ENCODE measurements at places on chromosomes 12 and 14.

DNA sequence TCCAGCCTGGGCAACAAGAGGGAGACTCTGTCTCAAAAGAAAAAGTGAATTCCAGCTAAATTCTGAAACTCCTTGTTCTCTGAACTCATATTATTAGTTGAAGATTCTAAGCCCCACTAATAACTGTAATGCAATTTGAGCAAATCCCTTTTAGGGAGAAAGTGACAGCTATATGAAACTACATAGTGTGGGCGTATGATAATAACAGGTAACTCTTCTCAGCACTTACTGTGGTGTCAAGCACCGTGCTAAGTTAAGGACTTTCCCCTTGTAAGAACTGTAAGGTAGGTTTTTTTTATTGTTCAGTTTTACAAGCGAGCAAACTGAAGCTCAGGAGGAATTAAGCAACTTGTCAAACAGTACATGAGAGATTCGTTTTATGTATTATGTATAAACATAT, 5.4 kb downstream of the ANKRD13A start:
- no peak for DNase-seq

DNA sequence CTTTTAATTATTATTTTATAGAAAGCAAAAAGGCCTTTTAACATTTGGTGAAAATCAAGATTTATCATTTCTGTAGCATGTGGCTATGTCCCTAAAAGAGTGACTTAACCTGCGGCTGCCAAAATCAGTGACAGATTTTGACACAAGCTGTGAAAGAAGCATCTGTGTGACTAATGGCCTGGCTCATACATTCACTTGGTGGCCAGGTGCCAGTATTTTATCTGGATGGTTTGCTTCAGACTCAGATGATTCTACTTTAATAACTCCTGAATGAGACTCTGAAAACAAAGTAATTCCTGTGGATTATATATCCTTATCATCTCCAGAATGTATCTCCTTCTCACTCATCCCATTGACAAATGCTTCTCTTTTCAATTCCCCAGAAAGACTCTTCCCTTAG, 103.0 kb downstream of the FSCB start:
- DNase-seq: no peak

DNA sequence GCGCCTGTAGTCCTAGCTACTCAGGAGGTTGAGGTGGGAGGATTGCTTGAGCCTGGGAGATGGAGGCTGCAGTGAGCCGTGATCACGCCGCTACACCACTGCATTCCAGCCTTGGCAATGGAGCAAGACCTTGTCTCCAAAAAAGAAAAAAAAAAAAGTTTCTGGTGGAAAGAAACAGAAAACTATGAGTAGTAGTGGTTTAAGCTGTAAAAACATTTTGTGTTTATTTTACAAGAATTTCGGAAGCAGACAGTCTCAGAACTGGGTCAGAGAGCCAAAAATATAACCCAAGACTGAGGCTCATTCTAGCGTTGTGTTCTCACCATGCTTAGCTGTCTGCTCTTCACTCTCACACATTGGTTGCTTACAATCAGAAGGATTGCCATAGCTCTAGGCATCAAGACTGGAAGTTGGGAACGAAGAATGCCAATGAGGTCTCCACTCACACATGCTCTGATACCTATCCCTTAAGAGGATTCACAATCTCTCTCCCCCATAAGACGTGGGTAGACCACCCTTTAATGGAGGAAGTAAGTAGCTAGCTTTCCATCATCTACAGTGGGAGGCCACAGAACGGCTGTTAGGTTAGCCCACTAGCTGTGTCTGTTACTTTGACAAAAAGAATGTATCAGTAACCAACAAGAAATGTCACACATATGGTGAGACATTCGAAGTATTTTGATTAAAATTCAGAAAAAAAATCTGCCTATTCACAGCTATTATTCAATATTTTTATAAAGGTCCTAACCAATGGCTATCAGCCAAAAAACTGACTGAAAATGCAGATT, 117.6 kb upstream of the RASSF8 start:
- DNase-seq: peak; percentile 37

DNA sequence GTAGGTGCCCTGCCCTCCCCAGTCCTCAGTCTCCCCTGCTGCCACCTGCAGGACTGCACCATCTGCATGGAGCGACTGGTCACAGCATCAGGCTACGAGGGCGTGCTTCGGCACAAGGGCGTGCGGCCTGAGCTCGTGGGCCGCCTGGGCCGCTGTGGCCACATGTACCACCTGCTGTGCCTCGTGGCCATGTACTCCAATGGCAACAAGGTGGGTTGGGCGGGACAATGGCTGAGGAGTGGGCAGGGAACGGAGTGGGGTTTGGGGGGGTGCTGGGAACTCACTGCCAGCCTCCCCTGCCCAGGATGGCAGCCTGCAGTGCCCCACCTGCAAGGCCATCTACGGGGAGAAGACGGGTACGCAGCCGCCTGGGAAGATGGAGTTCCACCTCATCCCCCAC, 38.2 kb downstream of the DTX1 start:
- no peak for DNase-seq

DNA sequence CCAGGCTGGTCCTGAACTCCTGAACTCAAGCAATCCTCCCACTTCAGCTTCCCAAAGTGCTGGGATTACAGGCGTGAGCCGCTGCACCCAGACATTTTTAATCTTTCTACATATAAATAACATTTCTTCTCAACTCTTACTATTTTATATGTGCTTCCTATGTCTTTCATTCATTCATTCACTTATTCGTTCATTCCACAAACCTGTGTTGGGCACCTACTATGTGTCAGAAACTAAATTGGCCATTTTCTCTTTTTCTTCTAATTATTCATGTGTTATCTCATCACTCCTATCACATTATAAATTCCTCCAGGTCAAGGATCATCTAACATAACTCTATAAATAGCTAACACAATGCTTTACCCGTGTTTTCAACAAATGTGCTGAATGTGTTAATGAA, 23.7 kb downstream of the FOXA1 start:
- no peak for DNase-seq

- peak; percentile 24 for DNase-seq
Observed at GRCh38 chr14:54486685-54487084, 2.1 kb downstream of the GMFB start.

GRCh38 chr14:104149278-104149595, 10.8 kb downstream of the KIF26A start:
- no peak for DNase-seq

GRCh38 chr12:105741786-105742566, 396.8 kb downstream of the NUAK1 start:
- peak; percentile 81 for DNase-seq

GRCh38 chr14:68932686-68933085, 46.4 kb downstream of the ACTN1 start:
- no peak for DNase-seq

- DNase-seq: peak; percentile 43
Observed at GRCh38 chr12:58171914-58172313, 230.5 kb downstream of the ATP23 start.

DNA sequence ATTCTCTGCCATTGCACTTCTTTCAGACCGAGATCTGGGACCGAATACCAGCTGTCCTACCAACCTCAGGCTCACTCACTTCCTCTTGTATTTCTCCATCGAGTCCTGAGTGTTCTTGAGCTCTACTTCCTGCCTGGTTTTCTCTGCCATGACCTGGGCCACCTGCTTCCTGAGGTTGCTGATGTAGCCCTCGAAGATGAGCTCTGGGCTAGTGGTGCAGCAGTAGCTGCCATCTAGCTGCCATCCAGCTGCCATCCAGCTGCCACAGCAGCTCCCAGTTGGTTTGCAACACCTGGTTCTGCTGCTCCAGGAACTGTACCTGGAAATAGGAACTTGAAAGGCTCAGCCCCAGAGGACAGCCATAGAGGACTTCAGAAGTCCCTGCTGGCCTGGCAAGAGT, 15.0 kb upstream of the KRT73 start:
- DNase-seq: no peak

GRCh38 chr12:56220611-56221231, 1.0 kb downstream of the RNF41 start:
- peak; percentile 53 for DNase-seq

DNA sequence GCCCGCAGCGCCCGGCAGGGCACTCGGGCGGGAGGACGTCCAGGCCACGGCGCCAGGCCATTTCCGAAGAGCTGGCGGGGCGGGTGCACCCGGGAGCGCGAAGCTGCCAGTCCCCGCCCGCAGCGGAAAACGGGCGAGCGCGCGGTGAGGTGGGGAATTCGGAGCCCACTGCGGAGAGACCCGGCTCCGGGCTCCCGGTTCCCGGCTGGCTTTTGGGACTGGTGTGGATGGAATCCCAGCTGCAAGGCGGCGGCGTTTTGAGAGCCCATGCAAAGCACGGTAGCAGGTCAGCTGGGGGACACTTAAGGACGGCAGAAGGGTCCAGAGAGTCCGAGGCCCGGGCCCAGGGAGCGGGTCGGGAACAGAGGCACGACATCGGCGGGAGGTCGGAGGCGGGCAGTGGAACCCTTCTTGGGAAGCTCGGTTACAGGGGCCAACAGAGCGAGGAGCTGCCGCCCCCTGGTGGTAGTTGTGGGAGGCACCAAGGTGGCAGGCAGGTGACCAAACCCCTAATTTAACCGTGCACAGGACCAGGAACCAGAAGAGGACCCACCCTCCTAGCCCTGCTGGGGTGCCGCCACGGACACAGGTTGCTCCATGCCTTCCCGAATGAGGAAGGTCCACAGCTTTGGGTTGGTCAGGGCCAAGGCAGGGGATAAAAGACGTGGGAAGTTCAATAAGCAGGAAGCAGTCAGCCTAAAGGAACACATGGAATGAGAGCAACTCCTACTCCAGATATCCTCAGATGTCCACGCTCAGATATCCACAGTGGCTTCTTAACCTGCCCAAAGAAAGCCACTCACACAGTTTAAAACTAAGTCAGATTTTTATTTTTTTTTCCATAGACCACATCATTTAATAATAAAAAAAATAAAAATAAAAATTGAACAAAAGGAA, 685 bp upstream of the CDH24 start:
- peak; percentile 86 for DNase-seq

Data from M059J (cell line).